Mesothelial cell of epicardium (in vitro differentiated cells): ENCODE measurements at places on chromosomes 3 and 15.

DNA sequence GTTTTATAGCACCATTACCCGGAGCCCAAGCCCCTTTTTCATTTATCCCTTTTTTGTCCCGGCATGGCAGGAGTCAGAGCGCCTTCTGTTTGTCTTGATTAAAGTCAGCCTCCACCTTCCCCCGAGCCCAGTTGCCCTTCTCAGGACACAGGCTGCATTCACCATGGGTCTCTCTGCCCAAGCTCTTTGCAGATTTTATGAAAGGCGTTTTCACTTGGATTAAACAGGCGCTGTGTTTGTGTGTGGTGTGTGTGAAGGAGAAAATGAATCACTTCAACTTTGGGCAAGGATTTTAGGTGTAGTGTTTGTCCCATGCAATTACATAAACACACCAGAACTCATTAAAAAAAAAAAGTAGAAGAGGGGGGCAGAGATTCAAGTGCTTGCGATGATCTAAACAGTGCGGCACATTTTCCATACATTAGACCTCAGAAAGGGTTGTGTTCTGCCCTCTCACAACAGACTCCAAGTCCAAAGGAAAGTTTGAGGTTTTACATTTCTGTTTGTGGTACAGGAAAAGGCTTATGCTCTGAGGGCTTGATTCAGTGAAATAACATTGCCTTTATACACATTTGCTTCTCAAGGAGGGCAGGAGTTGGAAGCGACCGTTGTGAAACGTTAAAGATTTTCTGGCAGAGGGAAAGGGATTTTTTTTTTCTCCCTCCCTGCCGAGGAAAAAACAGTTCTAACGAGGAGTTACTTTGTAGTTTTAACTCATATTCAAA, 14.5 kb upstream of the IL16 start:
- DNase-seq: no peak

GRCh38 chr3:139252719-139253118, 91.1 kb upstream of the MRPS22 start:
- no peak for DNase-seq

DNA sequence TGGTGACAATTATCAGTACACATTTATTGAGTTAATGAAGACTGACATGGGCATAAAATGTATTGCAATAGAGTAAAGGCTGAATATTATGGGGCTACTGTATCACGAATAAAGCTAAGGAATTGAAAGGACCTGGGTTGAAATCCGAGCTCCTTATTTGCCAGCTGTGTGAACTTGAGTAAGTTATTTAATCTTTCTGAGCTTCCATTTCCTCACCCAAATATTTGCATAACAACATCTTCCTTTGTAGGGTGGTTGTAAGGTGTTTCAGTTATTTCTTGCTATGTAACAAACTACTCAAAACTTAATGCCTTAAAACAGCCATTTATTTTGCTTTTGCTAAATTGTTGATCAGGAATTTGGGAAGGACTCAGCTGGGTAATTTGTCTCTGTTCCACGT, 111.1 kb upstream of the TSC22D2 start:
- no peak for DNase-seq

GRCh38 chr3:56314842-56315241, 153.4 kb downstream of the ERC2 start:
- DNase-seq: no peak

- DNase-seq: no peak
Measured at GRCh38 chr3:193998123-193998448, 137.9 kb upstream of the HES1 start.
